ENCODE measurements at places on chromosomes 2 and 18.

DNA sequence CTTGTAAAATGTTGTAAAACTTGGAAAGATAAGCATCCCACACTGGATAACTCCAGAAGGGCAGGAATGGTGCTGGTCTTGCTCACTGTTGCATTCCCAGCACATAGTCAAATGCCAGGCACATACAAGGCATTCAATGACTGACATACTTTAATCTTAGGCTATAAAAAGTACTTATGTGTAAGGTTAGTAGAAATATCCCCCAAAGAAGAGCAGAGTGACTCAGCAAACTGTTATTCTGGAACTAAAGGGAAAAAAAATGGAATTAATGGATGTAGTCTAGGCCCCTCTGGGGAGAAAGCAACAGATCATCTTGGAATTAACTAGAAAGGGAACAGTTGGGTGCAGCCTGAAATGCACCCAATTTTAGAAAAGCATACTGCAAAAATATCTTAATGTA, 9.0 kb downstream of the ZBTB14 start:
- no peak for DNase-seq

DNA sequence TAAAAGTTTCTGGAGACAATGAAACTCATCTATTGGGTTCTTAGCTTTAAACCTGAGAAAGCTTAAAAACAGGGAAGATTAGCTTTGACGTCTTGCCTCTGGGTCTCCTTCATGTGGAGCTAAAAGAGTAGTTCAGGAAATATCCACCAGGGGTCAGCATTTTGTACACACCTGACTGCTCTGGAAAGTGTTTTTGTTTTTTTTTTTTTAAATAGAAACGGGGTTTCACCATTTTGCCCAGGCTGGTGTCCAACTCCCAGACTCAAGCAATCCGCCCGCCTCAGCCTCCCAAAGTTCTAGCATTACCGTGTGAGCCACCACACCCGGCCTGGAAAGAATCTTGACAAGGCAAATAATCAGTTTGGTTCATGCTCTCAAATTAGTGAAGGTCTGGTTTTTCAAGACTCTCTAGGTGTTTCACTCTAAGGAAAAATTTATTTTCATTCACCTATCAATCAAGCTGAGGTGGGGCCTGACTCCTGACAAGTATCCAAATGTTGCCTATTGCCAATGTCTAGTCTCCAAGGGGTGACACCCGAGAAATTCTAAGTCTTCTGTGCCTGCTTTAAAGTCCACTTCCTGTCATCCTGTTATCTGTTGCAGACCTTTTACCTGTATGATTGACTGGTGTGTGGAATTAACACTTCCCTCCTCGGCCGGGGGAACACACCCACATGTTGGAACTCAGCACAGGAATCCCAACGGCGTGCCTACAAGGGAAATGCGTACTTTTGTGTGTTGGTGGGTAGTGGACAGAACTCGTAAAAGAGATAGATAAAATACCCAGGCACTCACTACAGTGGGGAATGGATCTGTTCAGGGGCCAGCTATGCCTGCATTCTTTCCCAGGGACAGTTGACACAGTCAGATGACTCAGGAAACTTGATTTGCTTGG, 11.3 kb downstream of the IL1RN start:
- no peak for DNase-seq

DNA sequence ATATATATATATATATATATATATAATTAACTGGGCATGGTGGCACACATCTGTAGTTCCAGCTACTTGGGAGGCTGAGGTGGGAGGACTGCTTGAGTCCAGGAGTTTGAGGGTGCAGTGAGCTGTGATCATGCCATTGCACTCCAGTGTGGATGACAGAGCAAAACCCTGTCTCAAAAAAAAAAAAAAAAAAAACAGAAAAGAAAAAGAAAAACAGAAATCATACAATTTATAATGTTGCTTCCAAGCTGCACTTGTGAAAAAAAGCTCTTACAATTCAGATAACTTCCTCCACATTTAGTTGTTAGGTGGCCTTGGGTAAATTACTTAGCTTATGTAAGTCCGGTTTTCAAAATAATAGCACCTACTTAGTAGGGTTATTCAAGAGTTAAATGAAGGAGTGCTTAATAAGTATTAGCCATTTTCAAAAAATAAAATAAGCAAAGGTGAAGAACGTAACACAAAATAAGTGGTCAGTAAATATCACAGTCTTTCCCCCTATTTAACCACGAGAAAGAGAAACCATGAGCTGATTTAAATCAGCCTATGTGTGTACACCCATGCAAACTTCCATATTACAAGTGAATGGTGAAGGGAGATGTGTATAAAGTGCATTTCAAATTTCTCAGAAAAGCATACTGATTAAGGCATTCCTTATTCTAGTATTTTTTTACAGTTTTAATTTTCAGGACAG, 2.3 kb downstream of the WIPF1 start:
- no peak for DNase-seq

DNA sequence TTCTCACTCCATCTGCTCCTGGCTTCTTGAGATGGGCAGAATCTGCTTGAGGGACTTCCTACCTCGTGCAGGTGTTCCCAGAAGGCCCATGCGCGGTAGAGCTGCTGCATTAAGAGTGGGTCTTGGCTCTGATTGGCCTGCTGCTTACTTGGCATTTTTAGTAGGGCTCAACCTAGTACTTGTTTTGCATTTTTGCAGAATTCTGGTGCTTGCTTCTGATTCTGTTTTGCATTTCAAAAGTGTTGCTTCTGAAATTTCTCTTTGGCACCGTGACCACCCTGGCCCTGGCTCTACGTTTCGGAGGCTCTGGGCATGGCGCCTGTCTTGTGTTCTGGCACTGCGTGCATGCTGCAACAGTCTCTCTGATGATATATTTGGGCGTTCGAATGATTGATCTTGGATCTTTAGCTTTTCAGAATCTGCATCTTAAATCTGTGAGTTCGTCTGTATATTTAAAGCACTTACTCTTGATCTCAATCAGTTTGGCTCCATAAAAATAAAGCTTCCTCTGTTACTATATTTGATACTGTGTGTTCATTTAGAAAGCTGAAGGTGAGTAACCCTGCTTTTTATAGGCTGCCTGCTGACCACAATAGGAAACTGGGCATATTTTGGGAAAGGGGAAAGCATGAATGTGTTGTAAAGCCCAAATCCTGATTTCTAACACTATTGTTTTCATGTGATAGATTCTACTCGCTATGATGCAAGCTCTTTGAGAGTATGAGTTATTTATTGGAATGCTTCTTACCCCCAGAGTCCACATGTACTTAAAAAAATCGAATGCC, 22.2 kb downstream of the EFR3B start:
- DNase-seq = no peak

DNA sequence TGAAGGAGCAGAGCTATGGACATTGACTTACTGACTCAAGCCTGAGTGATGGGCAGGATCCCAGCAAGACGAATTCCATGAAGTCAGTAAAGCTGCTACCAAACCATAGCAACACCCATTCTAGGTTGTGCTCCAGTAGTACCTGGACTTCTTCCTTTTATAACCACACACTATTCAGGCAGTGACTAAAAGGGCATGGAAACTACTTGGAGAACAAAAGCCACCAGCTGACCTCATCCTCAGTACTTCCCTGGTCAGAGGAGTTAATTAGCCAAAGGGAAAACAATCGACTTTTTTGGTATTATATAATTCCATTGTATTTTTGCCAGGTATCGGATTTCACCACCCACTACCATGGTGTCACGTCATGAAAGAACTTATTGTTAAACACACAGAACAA, 237.1 kb downstream of the TTC32 start:
- DNase-seq = no peak

DNA sequence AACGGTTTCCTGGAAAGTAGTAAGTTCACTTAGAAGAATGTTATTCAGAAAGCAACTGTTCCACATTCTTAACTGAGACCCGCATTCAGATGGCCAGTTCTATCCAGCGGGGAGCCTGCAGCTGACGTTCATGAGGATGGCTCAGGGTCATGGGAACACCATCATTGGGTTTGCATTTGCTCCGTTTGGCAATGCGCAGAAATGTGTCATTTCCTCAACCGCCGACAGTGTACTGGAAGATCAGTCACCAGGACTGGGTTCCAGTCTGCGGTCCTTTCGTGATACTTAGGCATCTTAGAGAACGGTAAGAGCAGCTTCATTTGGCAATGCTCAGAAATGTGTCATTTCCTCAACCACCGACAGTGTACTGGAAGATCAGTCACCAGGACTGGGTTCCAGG, 104.0 kb downstream of the DNER start:
- no peak for DNase-seq

DNA sequence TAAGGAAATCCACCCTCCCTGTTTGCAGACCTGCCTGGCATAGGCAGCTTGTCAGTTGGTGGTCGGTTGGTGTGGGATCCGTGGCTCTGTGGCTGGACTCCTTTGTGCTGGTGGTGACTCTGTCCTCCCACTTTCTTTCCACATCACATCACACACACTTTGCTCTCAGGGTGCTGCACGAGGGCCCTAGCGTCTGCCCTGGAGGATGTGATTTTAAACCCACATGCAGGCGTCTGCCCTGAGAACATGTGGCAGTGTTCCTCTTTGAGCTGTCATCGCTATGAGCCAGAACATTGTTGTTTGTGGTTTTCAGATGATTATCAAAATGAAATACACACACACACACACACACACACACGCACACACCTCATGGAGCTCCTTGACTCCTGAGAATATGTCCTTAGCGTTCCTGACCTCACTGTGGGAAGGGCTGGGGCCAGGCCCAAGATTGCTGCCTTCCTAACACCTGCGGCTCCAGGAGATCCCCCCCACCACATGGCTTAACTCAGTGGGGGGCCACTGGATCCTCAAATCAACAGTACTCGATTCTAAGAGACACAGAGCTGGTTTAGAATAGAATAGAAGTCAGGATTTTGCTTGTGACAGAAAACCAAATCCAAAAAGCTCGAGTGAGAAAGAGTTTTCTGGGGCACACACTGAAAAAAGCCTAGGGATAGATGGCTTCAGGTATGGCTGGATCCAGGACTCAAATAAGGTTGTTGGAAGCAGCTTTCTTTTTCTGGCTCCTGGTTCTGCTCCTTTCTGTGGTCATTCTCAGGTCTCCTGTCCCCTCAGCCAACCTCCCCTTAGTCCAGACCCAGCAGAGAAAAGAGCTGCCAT, 54.8 kb downstream of the RTP5 start:
- DNase-seq = peak; percentile 7

- DNase-seq = no peak
Measured at GRCh38 chr18:56696966-56697365, 45.8 kb downstream of the WDR7 start.

GRCh38 chr18:61922435-61922834, 29.6 kb upstream of the RNF152 start:
- no peak for DNase-seq

DNA sequence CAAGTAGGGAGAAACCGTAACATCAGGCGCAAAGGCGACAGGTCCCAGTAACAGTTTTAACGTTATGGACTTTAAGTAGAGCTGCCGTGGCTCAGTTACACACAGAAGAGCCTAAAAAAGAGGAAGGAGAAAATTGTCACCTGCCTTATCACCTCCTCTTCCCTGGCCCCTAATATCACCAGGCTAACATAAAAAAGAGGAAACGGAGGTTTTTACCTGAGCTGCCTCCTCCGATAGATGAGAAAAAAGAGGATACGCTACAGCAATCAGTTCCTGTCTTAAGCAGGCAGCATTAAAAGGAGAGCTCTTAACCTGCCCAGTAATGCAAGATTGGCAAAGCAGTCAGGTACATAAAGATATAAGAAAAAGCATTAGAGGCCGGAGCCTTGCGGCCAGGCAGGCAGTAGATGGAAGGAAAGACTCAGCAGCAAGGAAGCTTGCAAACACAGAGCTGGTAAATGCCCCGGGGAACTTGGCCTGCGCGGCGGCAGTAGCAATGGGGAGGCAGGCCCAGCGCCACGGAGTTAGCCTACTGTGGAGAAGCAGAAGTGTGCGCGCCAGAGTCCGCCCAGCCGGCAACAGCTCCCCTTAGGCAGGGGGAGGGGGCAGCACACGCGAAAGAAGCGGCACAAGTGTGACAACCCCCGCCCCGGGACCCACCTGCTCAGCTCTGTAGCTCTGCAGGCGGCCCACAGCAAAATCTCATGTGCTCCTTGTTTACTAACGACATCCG, 116.3 kb upstream of the SCN7A start:
- no peak for DNase-seq

GRCh38 chr2:107006836-107007235, 120.9 kb upstream of the ST6GAL2 start:
- no peak for DNase-seq

GRCh38 chr2:105464325-105464724, 65.5 kb upstream of the FHL2 start:
- DNase-seq = no peak

DNA sequence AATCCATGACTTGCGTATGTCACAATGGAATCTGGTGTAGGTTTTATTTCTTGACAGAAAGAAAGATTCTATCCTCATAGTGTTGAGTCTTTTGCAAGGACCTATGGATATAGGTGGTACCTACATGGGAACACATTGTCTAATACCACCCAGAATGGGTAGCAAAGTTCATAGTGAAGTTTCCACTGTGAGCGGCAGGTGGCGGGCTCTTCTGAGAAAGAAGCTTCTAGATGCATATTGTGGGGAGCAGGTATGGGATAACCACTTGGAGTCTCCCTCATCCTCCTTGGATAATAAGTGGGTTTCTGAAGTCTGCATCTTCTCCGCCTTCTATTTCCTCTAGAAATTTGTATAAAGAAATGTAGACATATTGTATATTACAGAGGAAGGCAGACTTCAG, 44.9 kb downstream of the LINC00305 start:
- DNase-seq = no peak

DNA sequence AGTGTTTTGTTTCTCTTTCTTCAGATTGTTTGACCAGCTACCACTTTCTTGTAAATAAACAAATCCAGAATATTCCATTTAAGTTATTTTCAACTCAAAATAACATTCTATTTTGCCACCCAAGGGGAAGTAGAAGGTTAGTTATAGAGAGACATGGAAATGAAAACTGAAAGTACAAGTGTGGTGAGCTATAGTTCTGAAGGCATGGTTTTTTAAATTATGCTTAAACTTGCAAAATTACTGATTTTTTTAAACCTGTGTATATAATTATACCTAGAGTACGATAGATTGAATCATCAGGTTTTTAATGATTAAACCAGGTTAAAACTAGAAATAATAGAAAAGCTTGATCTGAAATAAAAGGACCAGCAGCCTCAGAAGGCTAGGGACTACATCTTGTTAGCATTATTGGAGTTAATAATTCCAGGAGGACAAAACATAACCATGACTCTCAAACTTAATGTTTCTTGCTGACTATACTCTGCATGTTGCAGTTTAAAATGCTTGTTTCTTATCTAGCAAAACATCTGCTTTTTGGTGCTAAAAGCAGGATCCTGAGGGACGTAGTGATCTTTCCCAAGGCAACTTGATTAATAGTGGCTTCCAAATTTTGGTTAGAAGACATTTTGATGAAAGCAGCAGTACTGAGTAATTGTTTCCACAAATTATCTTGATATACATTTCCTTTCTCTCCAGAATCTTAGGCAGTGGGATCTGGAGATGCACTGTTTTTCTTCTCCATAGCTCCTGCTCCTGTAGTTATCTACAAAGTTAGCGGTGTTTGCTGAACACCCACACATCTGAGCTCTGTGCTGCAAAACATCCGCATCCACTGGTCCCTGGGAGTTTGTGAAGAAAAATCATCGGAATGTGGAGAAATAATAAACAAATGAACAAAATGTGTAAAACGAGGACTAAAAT, 327.2 kb upstream of the PKDCC start:
- no peak for DNase-seq

GRCh38 chr2:121038891-121039616, 245.9 kb downstream of the TFCP2L1 start:
- no peak for DNase-seq

- DNase-seq = no peak
Measured at GRCh38 chr2:206873423-206873822, 65.9 kb upstream of the CPO start.

Measured in stimulated activated CD8-positive, alpha-beta memory T cell treated with anti-CD3 and anti-CD28 coated beads, Interleukin-2, amount 100 ng/mL, for 48 hours (primary cell).